ENCODE measurements at places on chromosomes 5 and 9. TPM values are rescaled to one million over a fixed set of nuclear protein-coding genes. Genes with fewer than 3 reads are reported as not detected.
A peak's percentile ranks its signal among the peaks of the same experiment; 100 is the strongest.

Gene SHB
- 25.7 TPM for total RNA-seq

Gene MEIKIN
- not detected for total RNA-seq

Gene KCNV2
- not detected for total RNA-seq

Gene CDH9
- total RNA-seq, result not detected

Gene HARS2
- total RNA-seq, result 16.5 TPM

Gene PCDHGA4
- total RNA-seq, result 5.8 TPM

DNA sequence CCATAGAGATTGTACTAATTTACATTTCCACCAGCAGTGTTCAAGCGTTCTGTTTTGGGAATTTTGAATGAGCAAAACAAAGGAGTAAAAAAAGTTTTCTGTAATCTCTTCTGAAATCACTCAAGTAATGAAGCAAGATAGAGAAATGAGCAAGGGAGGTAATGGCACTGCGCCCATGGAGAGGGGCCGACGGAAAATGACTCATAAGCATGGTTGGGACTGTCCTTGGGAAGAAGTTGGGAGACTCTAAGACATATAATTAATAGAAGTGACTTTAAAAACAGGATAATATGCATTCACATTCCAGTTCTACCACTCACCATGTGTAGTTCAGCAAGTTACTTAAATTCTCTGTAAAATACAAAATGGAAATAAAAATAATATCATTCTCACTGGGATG, 62.5 kb upstream of the C5orf46 start:
- no peak for DNase-seq

DNA sequence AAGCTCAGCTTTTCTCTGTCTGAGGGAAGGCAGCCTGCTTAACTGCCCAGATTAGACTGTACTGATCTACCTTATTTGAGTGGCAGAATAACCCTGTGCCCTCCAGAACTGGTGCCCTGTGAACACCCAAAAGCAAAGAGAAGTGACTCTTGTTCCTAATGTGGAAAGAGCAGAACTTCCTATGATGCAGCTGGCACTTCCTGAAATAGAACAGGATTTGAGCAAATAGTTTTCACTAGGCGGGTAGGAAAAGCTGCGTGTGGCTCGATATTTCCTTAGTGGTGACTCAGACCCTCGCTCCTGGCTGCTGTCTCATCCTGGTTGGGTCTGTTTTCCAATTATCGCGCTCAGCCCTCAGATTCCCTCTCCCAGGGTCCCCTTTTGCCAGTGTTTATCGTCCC, 89.9 kb downstream of the SH3TC2 start:
- DNase-seq, result no peak

DNA sequence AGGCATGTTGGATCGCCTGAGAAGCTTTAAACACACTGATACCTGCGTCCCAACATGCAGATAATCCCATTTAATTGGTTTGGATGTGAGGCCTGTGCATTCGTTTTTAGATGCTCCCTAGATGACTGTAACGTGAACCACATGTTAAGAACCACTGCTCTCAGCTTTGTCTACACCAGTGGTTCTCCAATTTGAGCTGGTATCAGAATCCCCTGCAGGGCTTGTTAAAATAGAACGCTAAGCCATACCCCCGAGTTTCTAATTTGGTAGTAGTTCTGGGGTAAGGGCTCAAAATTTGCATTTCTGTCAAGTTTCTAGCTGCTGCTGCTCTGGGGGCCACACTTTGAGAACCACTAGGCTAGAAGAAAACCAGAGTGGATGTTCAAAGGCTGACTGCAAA, 74.7 kb downstream of the S1PR3 start:
- DNase-seq, result no peak

DNA sequence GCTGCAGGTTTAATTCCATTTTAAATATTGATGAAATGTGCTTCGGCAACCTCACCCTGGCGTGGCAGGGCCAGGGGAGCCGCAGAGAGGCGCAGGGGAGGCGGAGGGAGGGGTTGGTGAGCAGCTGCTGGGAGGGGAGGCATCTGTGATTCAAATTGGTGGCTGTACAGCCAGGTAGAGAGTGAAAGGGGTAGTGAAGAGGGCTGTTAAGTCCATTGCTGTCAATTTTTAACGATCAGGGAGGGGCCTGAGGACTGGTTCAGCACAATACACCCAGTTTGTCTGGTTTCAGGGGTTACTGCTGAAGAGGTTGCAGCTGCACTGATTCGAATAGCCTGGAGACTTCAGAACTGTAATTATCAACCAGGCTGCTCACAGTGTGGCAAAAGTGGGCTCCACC, 31.3 kb downstream of the LHX6 start:
- no peak for DNase-seq

GRCh38 chr9:81141961-81142360, 547.4 kb downstream of the TLE1 start:
- DNase-seq, result no peak

DNA sequence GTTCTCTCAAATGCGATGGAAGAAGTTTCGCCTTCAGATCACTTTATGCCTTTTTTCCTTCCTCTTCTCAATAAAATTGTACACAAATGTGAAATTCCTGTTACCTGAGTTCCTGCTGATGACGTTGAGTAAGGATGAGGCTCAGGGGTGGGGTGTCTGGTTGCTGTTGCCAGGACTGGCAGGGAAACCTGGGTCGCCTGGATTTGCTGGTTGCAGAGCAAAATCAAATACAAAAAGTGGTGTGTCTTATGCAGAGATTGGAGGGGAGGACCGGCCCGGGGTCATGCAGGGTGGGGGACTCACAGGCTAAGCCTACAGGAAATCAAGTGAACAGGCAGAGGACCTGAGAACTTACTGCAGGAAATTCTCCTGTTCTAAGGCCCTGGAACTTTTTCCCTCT, 39.2 kb downstream of the ANXA2R start:
- DNase-seq, result no peak

- peak; percentile 46 for DNase-seq
Measured at GRCh38 chr9:95508242-95508967, 8.4 kb downstream of the PTCH1 start.

DNA sequence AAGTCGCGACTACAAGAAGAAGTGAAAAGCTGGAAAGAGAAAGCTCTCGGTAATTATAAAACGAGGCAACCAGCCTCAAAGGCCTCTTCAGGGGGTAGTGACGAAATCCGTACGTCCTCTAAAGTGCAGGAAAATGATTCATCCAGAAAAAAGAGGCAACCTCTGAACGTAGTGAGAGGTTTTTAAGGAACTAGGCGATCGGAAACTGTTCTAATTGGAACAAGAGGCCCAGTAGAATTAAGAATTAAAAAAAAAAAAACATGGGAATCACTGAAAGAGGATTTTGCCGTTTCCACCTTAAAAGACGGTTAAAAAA, 1.0 kb downstream of the CSNK1A1 start:
- no peak for DNase-seq

DNA sequence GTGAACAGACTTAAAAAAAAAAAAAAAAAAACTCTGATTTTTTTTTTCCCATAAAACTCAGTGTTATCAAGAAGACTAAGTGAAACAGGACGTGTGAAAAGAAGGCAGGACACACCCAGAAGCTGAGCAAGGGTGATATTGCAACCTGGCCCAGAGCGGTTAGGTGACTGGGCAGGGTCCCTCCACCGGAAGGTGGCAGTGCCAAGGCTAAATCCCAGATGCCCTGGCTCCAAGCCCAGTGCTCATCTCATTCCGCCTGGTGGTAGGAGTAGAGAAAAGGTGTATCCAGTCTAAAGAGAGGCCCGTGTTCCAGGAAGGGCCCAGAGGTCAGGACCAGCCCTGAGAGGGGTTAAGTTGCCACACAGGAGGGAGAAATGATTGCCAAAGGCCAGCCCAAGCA, 51.5 kb upstream of the SAP30L start:
- no peak for DNase-seq

DNA sequence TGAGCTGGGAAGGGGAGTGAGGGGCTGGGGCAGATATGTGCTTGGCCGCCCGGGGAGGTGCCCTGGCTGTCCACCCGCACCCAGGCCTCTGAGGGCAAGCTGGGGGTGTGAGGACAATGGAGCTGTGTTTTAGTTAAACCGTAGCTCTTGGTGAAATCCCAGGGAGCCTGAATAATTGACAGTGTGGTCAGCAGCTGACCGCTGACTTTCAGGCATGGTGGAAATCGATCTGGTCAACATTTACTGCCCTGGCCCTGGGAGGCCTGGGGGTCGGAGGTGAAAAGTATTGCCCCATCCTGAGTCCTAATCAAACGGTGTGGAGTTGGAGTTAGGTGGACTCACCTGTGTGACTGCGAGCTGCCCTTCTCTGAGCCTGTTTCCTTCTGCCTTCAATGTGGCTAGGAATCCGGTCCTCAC, 31.2 kb upstream of the CRB2 start:
- DNase-seq, result no peak

GRCh38 chr5:118531276-118531675, 457.1 kb downstream of the DTWD2 start:
- DNase-seq, result no peak

DNA sequence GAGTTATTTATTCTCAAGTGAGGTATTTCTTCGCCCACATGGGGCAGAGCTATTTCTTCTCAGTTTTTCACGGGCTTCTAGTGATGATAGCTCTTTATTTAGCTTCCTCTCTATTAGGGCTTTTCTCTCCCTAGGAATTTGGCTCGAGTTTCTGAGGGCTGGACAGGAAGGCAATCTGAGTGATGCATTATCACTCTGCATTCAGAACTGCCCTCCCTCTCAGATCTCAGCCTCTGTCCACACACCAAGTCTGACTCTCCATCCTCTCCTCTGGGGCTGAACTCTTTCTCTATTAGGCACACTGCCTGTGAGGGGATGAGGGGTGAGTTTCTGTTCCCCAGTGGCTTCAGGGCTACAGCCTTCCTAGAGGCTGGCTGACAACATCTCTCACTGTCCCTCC, 14.9 kb upstream of the SCAMP1 start:
- DNase-seq, result no peak

DNA sequence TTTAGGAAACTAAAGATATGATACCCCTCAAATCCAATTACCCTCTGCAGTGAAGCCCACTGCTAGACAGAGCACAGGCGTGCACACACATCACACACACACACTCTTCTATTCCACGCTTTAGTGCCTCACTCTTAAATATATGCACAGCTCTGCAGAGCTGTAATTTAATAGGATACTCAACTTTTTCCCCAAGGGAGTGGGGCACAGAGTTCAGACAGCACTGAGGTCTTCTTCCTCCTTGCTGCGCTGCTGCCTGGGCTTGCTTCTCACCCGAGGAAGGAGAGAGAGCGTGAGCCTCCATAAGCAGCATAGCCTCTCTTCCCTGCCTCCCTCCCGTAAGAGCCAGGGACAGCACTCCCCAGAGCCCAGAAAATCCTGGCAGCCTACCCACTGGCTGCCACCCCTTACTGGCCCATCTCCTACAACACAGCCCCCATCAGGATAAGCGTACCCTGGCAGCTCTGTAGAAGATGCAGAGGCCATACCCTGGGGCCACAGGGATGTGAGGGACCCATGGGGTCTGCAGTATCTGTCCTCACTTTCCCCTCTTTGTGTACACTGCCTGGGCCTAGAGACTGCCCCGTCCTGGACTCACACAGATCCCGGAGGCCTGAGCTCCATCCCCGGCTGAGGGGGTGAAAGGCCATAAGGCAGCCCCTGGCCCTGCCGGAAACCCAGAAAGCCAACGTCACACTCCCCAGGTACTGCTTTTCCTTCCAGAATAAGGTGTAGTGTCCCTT, 102.1 kb downstream of the C5orf15 start:
- DNase-seq, result no peak

DNA sequence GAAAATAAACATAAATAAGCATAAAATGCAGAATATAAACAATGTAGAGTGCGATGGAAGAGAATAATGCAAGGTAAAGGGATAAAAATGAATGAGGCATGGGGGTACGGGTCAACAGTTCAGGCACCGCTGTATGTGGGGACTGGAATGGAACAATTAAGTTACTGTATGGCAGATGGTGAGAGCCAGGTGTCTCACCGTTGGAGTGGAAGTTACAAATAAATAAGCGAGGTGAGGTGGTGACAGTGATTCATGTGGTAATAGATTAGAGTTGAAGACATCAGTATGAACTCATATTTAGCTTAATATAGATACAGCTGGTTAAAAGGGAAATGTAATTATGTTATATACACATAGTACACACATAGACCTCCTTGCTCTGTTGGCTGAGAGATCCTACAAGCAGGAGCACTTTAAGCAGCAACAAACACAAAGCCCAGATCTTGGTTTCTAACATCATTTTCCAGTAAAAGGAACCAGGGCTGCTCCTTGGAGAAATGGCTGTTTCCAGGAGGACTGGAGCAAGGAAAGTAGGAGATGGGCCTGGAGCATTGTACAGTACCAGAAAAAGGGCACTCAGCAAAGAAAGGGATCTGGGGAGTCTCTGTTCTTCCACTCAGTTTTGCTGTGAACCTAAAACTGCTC, 2.4 kb upstream of the OMD start:
- DNase-seq, result no peak

DNA sequence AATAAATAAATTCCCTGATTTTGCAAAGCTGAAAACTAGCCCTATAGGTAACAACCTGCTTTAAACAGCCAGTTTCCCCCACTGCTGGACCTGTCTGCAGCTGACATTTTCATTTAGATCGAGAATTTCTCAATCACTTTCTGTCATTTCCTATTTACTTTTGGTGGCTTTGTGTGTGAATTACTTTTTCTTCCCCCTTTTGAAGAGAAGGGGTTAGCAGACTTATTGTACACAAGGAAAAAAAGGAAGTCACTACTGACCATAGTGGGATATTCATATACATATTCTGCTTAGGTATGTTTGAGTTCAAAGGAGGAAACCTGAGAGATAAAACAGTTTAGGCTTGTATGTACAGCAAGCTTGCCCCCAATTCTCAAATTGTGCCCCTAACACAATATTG, 27.0 kb upstream of the IFNB1 start:
- DNase-seq, result no peak

- DNase-seq, result no peak
Measured at GRCh38 chr5:148957591-148958202, 105.2 kb downstream of the SH3TC2 start.

- no peak for DNase-seq
Measured at GRCh38 chr5:141420855-141421488, at the start of gene PCDHGA11. Gene PCDHGA11, plus strand, starts transcription at chr5:141421051. Its CDS starts 177 bp downstream, at chr5:141421228.

DNA sequence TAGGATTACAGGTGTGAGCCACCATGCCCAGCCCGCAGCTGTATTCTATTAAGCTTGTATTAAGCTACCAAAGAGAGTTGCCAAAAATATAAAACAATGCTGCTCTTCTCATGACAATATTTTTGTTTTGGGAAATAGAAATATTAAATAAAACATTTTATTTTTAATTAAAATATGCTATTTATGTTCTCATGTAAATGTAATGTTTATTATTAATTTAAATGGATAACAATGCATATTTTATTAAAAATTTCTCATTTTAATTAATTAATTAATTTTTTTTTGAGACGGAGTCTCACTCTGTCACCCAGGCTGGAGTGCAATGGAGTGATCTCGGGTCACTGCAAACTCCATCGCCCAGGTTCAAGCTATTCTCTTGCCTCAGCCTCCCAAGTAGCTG, 117.5 kb downstream of the ANKRD55 start:
- no peak for DNase-seq

DNA sequence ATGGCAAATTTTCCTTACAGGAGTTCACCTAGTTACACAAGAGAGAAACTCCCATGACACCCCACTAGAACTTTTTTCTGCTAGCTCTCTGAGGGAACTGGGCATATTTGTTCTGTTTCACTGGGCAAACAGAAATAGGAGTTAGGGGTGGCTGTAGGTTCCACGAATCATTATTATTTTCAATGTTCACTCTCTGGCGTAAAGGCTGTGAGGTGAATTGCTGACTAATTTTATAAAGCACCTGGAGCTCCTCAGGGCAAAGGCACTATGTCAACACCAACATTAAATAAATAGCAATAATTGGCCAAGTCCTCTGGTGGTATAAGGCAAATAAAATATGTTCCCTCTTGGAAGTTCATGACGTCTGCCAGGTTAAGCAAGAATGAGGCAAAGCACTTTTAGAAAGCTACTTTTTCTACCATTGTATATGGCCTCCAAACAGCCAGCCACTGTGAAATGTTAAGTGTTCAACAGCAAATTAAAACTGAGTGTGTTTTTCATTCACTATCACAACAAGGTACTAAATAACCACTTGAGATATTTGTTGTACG, 344.6 kb downstream of the PDE4D start:
- no peak for DNase-seq

Measured in right cardiac atrium (tissue), 5 donors.